ENCODE measurements at places on chromosomes 12 and 14.
A peak's percentile ranks its signal among the peaks of the same experiment; 100 is the strongest.

DNA sequence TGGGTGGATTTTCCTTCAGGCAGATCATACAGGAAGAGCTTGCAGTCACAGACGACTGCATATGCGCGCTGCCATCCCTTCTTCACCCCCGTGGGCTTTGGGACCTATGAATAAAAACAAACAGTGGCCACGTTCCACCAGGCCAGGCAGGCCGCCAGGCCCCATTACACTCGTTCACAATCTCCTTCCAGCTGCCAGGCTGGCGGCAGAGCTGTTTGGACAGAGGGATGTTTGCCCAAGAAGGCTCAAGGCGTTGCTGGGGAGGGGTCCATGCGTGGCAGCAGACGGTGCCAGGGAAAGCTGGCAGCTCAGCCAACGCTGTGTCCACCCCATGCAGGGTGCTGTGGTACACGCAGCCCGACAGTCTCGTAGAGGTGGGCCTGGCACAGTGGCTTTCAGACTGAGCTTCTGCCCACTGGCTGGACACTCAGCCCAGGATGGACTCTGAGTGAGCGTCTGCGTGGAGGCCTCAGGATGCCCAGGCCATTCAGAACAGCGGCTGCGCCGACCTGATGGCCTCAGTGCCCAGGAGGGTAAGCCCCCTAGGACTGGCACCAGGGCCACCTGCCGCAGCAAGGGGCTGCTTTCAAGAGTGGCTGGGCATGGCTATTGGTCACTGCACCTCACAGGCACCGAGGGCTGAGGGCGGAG, 27.5 kb downstream of the AMN start:
- DNase-seq, result no peak

GRCh38 chr12:45582536-45582935, 147.0 kb upstream of the ARID2 start:
- no peak for DNase-seq

- no peak for DNase-seq
These were observed 10.6 kb downstream of the TMEM120B start for GRCh38 chr12:121723200-121723599.

GRCh38 chr12:118850244-118850825, 131.0 kb upstream of the SRRM4 start:
- DNase-seq, result peak; percentile 8

- DNase-seq, result peak; percentile 72
These were observed 638.3 kb upstream of the TMEM132C start for GRCh38 chr12:127628645-127629044.

DNA sequence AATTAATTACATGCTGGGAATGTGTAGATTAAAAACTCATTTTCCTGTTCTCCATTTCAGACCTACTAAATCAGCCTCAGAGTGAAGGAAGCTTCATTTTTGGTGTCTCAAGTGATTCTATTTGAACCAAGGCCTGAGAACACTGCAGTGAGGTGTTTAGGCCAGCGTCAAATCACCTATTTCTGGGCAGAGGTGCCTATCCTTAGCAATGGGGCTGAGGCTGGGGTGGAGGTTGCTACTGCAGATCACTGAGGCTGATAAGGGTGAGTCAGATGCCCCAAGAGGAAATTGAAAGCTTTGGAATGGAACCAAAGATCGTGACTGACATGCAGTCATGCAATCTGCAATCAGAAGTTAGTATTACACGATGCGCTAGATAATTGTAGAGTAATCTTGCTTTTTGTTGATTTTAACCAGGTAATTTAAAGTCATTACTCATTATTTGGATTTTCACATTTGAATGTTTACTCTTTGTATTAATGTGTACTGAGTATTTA, 4.4 kb downstream of the TXNRD1 start:
- DNase-seq, result peak; percentile 98

DNA sequence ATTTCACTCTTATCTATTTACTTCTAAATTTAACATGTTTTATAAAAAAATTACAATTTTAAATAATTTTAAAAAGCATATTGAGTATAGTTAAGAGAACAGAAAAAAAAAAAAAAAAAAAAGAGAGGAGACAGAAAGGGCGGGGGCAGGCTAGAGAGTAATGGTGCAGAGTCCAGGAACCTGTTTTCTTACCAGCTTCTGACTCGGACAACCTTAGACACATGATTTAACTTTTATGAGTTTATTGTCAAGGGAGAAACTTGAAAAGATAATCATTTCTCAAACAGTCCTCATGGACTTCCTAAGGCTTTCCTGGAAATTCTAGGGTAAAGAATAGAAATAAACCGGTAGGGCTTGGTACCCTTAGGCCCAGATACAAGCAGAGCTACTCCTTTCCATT, 84.3 kb downstream of the RPS6KA5 start:
- no peak for DNase-seq

- DNase-seq, result no peak
These were observed 92.5 kb downstream of the BBS10 start for GRCh38 chr12:76255692-76256091.

- DNase-seq, result peak; percentile 63
These were observed 123.0 kb upstream of the PZP start for GRCh38 chr12:9331218-9331626.

DNA sequence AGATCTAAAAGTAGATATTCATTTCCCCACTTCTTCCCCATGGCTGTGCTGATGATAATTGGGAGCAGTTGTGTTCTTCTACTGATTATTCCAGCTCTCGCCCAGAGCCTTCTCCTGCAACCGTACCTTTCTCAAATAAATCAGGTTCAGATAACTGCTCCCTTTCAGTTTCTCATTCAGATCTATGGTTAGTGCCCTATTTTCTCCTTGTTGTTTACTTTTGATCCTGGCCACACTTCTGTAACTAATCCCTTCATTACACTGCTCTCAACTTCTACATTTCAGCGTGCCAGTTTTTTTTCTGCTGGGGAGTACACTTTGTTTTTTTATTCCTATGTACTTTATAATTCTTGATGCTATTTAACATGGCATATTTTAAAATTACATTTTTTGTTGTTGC, 2.8 kb upstream of the STRAP start:
- no peak for DNase-seq

DNA sequence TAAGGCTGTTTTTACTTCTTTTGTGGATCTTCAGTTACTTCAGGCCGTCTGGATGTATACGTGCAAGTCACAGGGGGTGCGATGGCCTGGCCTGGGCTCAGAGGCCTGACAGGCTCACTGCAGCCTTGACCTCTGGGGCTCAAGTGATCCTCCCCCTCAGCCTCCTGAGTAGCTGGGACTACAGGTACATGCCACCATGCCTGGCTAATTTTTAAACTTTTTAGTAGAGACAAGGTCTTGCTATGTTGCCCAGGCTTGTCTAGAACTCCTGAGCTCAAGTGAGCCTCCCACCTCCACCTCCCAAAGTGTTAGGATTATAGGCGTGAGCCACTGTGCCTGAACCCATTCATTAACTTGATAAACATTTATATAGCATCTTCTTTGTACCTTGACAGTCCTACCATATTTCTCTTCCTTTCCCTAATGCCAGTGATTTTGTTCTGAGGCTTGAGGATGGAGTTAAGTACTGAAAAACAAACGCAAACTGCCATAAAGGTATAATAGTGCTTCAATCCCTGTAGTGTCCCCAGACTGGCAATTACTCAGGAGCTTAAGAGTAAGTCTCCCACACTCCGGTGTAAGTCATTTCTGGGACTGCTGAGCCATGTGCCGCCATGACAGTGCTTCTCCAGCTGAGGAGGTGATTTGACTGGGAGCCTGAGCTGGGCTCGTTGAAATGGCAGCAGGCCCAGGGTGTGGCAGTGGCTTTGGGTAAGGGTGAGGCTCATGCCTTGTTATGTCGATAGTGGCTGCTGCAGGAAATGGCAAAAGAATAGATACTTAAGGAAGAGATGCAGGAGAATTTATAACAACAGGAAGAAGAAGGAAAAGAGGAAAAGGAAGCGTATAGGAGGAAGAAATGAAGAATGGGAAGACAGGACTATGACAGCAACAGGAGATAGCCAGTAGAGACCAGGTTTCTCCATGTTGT, 43.7 kb upstream of the HECTD1 start:
- no peak for DNase-seq

- no peak for DNase-seq
These were observed 170.0 kb upstream of the VASH1 start for GRCh38 chr14:76591266-76591665.

DNA sequence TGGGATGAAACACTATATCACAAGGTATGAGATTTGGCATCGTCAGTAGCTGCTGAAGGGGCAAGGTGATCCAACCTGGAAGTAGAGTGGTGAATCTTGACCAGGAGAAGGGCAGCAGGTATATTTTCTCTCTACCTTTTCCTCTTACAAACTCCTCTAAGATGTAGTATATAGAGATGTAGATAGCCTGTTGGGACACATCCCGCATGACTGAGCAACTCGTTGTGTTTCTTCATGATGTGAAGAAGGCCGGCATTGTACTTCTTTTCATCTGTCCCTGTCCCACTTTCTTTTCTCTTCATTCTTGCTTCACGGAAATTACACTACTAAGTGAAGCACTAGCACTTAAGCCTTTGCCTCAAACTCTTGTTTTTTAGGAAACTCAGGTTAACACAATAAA, 7.3 kb upstream of the CFAP54 start:
- DNase-seq, result no peak

- no peak for DNase-seq
These were observed 487.1 kb downstream of the NELL2 start for GRCh38 chr12:44389038-44389437.

DNA sequence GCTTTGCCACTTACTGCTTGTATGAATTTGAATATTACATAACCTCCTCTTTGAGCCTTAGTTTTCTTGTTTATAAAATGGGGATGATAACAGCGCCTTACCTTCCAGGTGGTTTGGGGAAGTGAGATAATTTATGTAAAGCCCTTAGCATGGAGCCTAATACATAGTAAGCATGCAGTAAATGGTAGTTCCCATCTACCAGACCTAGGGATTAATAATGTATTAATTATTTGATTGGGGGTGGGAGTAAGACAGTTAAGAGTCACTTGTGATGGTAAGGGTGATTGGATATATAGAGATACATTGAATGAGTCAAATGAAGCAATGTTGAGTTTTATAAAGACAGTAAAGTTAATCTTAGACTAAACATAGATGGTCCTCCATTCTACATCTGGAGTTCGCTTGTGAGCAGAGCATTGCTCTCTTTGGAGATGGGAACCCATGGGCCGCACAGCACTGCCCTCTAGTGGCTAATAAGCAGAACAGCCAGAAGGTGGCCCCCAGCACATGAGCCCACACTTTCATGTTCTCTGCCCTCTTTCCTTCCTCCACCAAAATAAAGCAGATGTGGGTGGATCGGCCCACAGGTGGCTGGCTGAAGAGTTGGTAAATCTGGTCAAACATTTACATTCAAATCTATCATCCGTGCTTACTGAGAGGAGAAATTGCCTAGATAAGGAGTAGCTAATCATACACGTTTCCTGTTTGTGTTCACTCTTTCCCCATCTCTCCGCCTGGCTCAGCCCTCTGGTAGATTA, 26.5 kb upstream of the TAMALIN start:
- peak; percentile 71 for DNase-seq

GRCh38 chr14:58695514-58695913, 57.8 kb downstream of the DACT1 start:
- DNase-seq, result no peak

GRCh38 chr14:20620798-20621478, 20.6 kb downstream of the OR6S1 start:
- no peak for DNase-seq

DNA sequence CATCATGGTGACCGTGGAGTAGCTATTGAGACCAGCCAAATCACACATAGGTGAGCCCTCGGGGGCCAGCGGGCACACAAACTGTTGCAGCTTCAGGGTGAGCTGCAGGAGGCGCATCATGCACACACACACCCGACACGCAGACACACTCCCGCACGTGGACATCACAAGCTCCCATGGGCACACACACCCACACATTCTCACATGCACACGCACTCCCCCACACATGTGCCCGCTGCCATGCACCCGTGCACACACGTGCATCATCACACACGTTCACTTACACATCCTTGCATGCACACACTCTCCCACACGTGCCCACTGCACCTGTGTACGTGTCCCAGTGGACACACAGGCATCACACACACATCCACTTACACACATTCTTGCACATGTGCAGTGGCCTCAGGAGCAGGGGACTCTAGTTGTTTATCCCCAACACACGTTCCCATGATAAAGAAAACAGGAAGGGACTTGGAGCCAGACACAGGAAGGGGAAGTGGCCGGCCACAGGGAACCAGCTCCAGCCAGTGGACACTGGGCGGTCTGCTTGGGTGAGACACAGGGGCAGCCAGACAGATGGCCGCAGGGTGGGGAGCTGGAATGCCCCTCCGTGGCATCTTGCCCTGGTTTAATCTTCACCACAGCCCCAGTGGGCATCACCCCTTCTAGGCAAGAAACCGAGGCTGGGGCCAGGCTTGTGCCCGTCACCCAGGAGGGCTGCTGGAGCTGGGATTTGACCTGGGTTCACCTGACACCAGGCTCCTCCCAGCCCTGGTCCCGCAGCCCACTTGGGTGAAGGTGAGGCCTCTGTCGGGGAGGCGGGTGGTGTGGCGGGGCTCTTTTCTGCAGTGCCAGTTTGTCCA, 49.7 kb downstream of the CYP46A1 start:
- DNase-seq, result no peak

GRCh38 chr12:57242691-57243454, 8.1 kb downstream of the STAC3 start:
- peak; percentile 66 for DNase-seq

DNA sequence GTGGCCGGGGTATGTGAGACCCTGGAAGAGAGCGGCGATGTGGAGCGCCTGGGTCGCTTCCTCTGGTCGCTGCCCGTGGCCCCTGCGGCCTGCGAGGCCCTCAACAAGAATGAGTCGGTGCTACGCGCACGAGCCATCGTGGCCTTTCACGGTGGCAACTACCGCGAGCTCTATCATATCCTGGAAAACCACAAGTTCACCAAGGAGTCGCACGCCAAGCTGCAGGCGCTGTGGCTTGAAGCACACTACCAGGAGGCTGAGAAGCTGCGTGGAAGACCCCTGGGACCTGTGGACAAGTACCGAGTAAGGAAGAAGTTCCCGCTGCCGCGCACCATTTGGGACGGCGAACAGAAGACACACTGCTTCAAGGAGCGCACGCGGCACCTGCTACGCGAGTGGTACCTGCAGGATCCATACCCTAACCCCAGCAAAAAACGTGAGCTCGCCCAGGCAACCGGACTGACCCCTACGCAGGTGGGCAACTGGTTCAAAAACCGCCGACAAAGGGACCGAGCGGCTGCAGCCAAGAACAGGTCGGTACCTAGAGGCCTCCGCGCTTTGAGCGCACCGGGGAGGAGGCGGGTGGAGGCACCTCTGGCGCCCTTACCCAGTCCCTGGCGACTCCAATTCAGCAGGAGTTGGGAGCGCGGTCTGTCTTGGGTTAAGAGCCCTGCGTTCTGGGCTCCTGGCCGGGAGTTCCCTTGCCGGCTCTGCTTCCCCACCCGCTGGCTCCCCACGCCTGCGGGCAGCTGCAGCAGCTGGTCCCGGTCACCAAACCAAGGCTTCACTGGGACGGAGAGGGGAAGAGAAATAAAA, 700 bp downstream of the SIX6 start:
- no peak for DNase-seq

- DNase-seq, result no peak
These were observed 8.0 kb downstream of the PHB2 start for GRCh38 chr12:6962285-6963015.

DNA sequence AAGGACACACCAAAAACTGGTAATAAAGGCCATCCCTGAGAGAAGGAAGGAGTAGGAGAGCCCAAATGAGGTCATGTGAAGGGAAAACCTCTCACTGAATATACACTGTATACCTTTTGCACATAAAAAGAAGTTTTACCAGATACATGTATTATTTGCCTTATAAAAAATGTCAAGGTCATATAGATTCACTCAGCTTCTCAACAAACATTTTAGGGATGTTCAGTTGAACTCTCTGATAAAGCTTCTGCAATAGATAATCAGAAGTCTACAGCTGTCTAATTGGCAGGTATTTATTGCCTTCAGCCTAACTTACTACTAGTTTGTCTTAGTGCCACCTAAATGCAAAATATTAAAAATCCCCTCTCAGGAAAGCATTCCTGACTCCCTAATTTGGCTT, 8.7 kb downstream of the SLC11A2 start:
- DNase-seq, result no peak

All from ELR (cell line).